ENCODE measurements at places on chromosomes 11 and 22.

GRCh38 chr11:29962243-29962642 lies 54.6 kb downstream of the KCNA4 start:
- DNase-seq = no peak

DNA sequence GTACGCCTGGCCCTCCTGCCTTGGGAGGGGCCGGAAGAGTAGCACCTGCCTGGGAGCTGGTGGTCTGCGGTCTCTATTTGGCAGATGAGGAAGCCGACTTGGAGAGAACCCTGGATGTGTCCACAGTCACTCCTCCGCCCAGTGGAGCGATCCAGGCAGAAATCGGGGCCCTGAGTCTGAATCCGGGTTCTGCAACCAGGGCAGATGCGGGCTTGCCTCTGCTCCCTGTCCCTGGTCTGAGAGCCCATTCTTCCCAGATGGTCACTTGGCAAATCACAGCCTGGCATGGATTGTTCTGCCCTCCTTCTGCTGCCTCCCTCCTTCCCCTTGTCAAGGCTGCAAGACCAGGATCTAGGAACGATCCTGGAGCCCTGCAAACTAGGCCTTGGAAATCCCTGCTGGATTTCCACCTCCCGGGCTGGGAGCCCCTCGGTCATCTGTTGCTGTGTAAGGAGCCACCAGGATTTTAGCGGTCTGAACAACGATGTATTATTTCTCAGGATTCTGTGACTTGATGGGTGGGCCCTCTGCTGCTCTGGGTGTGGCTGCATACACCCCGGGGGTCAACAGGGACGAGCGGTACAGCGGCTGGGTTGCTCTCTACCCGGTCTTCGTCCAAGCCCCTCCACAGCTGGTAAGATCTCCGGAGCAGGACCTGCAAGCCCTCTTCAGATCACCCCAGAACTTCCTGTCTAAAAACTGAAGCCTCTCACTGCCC lies 2.0 kb upstream of the ASCL2 start:
- no peak for DNase-seq

- DNase-seq = no peak
Observed at GRCh38 chr22:45952151-45952550, 24.8 kb downstream of the WNT7B start.

GRCh38 chr11:72863916-72864315 lies 49.7 kb downstream of the ATG16L2 start:
- DNase-seq = no peak

DNA sequence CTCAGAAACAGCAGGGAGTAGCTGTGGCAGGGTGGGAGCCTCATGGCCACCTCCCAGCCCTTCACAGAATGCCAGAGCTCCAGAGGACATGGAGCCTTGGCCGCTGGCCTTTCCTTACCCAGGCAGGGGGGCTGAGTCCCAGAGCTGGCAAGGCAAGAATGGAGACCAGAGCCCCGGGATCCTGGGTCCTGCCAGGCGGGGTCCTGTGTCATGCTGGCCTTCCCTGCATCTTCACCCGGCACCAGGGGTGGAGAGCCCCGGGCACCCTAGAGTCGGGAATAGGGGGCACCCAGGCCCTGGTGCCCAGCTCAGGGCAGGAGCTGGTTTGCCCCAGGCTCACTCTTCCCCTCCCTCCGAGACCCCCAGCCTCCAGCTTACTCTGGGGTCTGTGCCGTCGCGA lies 519.9 kb downstream of the TBC1D22A start:
- DNase-seq = no peak

DNA sequence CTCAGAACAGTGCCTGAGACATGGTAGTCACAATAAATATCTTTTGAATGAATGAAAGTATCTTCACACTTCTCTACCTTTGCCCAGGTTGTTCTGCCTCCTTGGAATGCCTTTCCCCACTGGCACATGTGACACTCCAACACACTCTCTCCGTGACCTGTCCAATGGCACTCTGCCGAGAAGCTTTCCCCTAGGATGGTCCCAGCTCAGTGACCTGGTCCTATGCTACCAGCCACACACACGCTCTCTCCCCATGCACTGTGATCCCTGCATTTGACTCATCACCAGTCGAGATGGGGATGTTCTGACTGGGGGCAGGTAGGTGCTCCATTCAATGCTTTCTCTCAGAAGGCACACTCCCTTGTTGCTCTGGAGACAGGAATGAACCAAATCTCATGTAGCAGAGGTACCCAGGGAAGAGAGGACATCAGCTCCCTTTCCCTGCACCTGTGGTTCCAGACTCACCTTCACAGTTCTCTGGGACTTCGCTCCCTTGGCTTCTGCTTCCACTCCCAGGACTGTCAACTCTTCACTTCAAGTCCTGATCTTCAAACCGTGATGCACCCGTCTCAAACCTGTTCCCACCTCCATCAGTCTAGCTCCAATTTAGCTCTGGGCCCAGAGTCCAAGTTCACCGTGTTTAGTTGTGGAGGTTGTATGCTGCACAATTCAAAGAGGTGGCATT lies 30.7 kb upstream of the LMO1 start:
- no peak for DNase-seq

GRCh38 chr11:76047231-76047630 lies 159.1 kb downstream of the WNT11 start:
- no peak for DNase-seq

DNA sequence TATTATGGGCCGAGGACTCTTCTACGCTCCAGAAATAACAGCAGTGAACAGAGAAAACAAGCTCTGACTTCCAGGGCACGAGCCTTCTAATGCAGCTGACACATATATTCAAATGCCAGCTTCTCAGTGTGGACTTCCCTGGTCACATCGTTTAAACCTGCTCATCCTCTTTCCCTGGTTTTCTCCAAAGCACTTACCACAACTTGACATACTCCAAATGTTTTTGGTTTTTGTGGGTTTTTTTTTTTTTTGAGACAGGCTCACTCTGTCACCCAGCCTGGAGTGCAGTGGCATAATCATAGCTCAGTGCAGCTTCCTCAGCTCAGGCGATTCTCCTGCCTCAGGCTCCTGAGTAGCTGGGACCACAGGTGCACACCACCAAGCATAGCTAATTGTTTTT lies 105.5 kb downstream of the MICAL3 start:
- DNase-seq = no peak

GRCh38 chr22:26620197-26620596 lies 1.6 kb upstream of the CRYBA4 start:
- DNase-seq = no peak

DNA sequence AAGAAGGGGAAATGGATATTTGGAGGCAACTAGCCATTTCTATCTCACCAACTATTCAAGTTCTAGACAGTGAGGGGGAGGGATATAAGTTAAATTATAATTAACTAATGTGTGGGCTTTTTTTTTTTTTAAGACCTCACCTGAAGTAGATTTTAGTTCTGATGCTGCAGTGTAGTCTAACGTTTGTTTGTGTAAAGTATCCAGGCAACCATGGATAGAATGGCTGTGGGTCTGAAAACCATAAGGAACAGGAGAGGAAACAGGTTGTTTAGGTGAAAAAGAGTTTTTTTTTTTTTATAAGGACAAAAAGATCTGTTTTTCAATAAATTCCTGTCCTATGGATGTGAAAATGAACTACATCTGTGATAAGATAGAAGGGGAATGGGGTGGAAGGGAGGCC lies 262.4 kb upstream of the PLET1 start:
- no peak for DNase-seq

DNA sequence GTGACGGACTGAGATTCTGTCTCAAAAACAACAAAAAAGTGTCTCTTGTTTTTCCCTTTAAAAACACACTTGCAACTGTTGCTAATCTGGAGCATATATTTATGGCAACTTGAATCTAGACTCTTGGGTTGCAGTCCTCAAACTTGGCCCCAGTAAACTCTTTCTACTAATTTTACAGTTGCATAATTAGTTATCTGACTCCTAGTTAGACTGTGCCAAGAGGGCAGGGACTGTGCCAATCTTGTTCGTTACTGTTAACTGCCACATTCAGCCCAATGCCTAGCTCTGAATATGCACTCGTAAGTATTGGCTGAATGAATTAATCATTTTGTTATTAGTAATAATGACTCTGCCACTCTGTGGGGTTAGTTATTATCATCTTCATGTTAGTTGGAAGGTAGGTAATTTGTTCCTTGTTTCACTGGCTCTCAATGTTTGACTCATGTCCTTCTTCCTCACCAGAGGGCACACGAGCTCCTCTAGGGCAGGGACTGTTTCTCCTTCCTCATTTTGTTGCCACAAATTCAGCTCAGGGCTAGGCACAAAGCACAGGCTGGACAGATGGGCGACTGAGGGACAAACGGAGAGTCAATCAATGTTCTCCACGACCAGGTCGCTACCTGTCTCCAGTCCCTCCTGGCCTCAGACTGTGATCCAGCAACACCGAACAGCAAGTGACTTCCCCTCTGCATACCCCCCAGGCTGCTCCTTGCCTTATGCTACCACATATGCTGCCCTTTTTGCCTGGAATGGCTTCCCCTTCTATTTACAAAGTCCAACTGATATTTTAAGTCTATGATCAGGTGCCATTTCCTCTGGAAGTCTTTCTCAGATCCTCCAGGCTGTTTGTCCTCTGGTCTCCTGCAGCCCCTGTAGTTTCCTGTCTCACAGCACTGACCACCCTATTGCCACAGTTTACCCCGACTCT lies 9.0 kb downstream of the CLPB start:
- DNase-seq = no peak

GRCh38 chr11:47913529-47914244 lies 65.5 kb upstream of the NUP160 start:
- no peak for DNase-seq

DNA sequence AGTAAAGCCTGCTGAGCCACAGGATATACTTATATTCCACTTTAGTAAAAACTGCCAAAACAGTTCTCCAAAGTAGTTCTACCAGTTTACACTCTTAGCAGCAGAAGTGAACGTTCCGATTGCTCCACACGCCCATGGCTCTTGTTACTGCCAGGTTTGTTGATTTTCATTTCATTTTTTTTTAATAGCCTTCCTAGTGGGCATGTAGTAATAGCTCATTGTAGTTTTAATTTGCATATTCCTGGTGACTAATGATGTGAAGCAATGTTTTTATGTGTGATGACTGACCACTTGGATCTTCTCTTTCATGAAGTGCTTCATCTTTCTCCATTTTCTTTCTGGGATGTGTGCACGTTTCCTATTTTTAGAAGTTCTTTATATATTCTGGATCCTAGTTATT lies 4.8 kb upstream of the C11orf97 start:
- no peak for DNase-seq

- peak; percentile 34 for DNase-seq
Observed at GRCh38 chr22:50271519-50271970, 1.4 kb upstream of the MAPK11 start.

DNA sequence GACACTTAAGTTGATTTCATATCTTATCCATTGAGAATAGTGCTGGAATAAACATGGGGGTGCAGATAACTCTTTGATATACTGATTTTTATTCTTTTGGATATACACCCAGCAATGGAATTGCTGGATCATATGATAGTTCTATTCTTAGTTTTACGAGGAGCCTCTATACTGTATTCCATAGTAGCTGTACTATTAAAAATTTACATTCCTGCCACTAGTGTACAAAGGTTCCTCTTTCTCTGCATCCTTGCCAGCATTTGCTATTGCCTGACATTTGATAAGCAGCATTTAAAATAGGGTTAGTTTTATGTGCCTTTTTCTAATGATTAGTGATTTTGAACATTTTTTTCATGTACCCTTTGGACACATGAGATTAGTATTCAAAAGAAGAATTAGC lies 554.2 kb downstream of the JRKL start:
- no peak for DNase-seq

DNA sequence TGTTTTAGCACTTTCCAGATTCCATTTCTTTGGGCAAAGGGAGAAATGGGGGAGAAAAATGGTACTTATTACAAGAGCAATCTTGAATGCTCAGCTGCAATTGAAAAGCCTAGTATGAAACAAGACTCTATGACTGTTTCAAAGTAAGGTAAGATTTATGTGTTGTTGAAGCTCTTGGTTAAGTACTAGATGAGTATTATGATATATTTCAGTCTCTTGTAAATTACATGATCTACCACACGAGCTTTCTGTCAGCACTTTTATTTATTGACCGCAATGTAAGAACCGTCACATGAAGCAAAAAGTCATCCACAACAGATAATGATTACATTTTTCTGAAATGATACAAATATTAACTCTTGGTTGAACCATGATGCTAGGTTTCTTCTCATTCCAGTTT lies 906.7 kb upstream of the CHORDC1 start:
- DNase-seq = no peak

All from stimulated activated CD4-positive, alpha-beta T cell treated with anti-CD3 and anti-CD28 coated beads, Interleukin-1b, Interleukin-23, amount 100 ng/mL, for 1 hour (primary cell).